ENCODE measurements at places on chromosomes 7 and 10.
A peak's percentile ranks its signal among the peaks of the same experiment; 100 is the strongest.

- no peak for DNase-seq
These were observed 1146.7 kb downstream of the TYW1 start for GRCh38 chr7:68143345-68143744.

DNA sequence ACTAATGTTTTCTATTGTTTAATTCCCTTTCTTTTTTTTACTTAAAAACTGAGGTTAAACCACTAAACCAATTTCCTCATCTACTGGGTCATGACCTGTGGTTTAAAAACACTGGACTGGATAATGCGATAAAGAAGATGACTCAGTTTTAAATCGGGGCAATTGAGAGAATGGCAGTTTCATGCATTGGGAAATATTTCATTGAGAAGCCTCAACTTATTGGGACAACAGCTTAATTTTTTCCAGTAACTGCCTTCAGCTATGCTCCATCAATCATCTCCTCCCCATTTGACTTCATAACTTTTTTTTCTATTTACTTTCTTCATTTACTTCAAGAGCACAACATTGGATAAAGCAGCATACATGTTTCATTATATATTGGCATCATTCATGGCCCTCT lies 61.8 kb upstream of the MET start:
- DNase-seq: no peak

GRCh38 chr7:114791771-114792170 lies 130.1 kb upstream of the MDFIC start:
- DNase-seq: no peak

- no peak for DNase-seq
These were observed 43.4 kb downstream of the CAMK2B start for GRCh38 chr7:44281811-44282600.

DNA sequence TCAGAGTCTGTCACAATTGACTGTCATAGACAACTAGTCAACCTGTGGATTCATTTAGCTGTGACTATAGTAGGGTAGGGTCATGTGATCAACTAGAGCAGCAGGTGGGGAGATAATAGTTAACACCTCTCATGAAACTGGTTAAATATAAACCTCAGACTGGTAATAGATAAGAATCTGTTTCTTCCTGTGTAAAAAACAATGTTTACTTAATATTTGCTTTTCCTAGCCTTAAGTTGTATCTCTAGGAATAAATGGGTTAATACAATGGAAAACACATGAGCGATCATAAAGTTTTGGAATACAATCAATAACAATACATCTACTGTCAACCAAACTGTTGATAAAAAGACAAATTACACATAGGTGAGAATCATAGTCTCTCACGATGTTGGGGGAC lies 43.4 kb upstream of the ITGB8 start:
- DNase-seq: no peak

- DNase-seq: no peak
These were observed 9.1 kb upstream of the XPNPEP1 start for GRCh38 chr10:109932391-109932790.

DNA sequence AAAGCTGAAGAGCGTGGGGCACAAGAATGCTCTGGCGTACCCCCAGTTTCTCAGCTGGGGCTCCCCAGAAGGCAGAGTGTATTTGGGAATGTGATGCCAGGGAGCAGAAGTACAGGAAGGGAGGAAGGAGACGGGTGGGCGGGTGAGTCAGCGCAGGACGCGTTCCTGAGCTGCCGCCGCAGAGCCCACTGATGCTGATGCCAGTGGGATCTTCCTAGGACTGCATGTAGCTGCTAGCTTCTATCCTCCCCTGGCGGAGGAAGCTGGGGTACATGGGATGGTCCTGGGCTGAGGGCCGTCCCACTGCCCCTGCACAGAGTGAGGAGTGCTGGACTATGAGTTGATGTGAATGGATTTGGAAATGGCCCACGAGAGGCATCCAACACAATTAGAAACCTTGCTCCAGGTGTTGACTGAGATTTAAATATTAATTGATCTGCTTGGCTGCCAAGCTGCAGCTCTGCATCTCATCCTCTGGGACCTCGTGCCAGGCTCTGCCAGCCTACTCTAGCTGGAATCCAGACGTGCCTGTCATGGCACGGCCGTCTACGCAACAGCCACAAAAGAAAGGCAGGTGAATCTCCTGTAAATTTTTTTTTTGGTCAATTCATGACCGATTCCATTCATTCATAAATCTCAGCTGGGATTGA lies 66.2 kb upstream of the RHEB start:
- no peak for DNase-seq

GRCh38 chr10:69179743-69180524 lies at the start of gene SUPV3L1:
TSS of gene SUPV3L1 (plus strand) at chr10:69180234. CDS start at chr10:69180292, 58 bp downstream.
- peak; percentile 95 for DNase-seq

DNA sequence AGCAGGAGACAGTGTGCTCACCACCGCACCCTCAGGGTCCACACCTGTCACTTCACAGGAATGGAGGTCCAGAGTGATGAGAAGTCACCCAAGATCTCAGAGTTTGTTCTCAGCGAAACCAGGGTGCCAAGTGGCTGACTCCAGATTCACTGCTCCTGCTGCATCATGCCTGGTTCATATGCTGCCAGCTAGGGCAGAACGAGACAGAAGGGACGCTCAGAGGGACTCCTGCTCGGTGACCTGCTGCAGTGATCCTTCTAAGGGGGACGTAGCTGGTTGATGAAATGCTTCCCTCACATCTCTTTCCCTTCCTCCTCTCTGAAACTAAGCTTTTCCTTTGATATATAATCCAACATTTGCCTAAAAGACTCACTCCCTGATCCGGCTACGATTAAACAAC lies 248.5 kb downstream of the SFMBT2 start:
- no peak for DNase-seq

DNA sequence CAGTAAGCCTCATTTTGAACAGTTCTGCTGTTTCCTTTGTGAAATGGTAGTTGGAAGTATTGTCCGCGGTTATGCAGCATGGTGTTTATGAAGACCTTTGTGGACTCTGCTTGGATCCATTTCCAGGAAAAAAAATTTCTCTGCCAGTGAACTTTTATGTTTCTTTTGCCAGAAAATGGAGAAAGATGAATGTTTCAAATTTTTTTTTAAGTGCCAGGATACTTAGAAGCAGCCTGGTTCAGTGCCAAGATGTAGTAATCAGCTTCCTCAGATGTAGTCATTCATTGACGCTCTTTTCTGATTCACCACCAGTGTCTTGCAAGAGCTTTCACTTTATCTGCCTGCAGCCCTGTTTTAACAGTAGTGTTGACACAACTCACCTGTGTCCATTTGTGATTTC lies 258.2 kb downstream of the SDK1 start:
- DNase-seq: no peak

DNA sequence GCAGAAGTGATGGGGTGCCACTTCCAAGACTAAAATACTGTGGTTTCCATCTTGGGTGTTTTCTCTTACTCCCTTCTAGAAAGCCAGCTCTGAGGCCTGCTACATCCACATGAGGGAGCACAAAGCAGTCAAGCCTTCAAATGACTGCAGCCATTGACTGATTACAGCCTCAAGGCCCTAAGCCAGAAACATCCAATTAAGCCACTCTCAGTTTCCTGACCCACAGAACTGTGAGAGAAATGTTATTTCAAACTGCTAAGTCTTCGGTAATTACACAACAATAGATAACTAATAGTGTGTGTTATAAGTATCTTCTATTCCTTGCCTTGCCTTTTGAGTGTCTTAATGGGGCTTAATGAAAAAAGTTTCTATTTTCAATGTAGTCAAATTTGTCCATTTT lies 24.8 kb downstream of the BRAF start:
- DNase-seq: no peak

DNA sequence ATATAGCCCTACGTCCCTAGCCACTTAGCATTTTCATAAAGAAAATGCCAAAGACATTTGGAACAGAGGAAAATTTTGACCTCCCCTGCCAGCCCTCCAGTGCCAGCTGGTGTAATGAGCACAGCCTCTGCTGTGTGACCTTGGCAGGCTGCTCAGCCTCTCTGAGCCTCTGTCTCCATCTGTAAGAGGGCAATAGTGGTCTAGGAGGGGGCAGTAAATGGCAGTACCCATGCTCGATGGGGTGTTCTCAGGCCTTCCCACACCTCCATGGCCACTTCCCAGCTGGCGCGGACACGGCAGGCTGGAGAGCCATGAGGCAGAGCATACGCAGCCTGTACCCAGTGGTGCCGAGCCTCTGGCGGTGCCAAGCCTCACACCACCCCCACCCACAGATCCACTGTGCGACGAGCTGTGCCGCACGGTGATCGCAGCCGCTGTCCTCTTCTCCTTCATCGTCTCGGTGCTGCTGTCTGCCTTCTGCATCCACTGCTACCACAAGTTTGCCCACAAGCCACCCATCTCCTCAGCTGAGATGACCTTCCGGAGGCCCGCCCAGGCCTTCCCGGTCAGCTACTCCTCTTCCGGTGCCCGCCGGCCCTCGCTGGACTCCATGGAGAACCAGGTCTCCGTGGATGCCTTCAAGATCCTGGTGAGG lies 24.0 kb upstream of the CSGALNACT2 start:
- no peak for DNase-seq

- DNase-seq: no peak
These were observed 359.4 kb downstream of the PRPF18 start for GRCh38 chr10:13946209-13946460.

DNA sequence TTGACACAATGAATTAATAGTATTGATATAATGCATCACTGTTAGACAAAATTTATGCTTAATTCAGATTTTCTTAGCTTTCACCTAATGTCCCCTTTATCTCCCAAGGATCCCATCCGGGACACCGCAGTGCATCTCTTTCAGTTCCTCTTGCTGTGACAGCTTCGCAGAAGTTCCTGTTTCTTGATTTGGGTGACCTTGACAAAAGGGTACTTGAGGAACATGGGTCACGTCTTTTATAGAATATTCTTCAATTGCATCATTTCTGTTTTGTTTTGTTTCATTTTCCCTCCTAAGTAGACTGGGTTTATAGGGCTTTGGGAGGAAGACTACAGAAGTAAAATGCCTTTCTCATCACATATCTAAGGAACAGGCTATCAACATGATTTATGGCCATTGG lies 453.2 kb downstream of the DPP6 start:
- no peak for DNase-seq

DNA sequence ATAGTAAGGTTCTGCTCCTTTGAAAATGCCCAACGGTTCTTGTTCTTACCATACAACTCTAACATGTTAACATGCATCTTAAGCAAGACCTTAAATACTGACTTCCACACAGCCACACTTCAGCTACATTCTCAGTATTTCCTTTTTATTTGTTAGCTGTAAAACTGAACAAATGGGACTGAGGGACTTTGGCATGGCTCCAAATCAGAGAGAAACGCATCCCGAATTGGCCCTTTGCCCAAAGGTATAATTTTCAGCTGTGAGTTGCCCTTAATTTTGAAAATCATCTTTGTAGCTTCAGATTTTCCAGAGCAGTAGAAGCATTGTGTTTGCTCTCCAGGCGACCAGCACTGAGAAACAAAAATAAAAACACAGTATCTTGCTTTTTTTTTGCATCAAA lies 56.4 kb downstream of the NEUROD6 start:
- DNase-seq: no peak

DNA sequence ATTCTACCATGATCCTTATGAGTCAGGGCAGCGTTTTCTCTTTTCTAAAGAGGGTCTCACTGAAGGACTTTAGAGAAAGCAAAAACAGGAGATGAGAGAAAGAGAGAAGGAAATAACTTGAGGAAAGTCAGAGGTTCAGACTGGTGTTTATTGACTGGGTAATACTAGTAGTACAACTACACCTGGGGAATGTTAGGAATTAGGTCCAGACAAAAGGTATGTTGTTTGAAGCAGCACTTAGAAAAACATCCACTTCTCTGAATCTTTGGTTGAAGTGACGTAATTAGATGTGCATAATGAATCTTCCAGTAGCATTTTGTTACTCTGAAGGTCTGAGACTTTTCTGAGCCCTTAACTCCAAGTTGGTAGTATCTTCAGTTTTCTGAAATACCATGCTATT lies 380.3 kb upstream of the LRGUK start:
- no peak for DNase-seq

- no peak for DNase-seq
These were observed 52.1 kb downstream of the FAM53B start for GRCh38 chr10:124692100-124692446.

DNA sequence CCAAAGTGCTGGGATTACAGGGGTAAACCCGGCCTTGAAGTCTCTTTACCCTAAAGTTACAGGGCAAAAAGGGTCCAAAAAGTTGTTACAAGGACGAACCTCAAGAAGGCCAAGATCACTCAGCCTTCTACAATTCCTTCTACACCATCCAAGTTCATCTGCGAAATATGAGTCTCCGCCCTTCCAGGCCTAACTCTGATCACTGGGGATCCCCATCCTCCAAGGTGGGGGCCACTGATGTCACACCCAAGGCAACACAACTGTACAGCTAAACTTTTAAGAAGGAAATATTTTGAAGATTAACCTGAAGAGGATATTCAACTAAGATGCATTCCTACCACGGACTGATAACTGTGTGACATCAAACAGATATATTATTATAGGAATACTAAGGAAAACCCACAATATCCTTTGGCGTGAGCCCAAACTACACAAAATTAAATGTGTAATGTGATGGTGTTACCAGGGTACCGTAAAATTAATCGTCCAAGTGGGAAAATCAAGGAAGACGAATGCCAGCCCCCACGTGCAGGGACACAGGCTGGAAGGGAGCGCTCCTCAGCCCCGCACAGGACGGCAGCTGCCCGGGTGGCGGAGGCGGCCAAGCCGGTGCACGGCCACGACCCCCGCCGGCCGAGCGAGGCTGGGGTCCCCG lies 1.0 kb downstream of the PAXIP1 start:
- DNase-seq: peak; percentile 6

- no peak for DNase-seq
These were observed 205.4 kb upstream of the C7orf33 start for GRCh38 chr7:148385009-148385682.

GRCh38 chr10:61487506-61487905 lies 34.3 kb upstream of the TMEM26 start:
- no peak for DNase-seq

GRCh38 chr10:119309423-119309770 lies 102.0 kb downstream of the GRK5 start:
- no peak for DNase-seq

DNA sequence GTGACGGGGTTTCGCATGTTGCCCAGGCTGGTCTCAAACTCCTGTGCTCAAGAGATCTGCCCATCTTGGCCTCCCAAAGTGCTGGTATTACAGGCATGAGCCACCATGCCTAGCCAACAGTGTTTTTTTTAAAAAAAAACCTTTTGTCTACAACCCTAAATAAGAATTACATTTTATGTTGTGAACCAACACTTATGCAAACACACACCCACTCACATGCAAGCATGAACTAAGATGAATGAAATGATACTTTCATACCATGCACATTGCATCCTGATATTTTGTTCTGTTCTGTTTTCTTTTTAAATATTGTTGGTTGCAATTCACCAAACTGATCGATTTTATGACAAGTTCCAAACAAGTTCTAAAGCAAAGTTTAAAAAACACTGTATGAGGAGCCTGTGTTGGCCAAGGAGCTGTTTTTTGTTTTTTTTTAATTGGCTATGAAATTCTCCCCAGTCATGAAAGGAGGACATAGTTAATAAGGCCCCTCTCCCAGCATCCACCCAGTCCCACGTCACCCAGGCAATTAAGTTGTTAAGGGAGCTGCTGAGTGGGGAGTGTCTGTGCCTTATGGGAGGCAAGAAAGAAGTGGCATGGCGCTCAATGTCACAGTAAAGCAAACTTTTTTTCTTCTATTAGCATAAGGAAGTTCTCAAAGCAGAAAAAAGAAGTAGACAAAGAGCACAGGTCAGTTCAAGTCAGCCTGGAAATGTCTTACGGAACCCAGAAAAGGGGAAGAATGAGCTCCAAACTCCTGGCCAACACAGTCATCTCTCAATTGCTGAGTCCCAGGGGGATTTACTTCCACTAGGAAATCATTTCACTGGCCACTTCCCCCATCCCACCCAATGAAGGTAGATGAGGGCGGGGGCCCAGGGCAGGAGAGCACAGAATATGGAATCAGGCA lies 50.1 kb downstream of the NOD1 start:
- no peak for DNase-seq

GRCh38 chr10:110214371-110214826 lies 7.0 kb downstream of the MXI1 start:
- DNase-seq: no peak
